Osteocyte (in vitro differentiated cells): ENCODE measurements at places on chromosomes 6 and 20. TPM values are rescaled to one million over a fixed set of nuclear protein-coding genes. Genes with fewer than 3 reads are reported as not detected.

GRCh38 chr6:113857556-113858479 is 673 bp downstream of the MARCKS start:
- no peak for DNase-seq

The TBXT gene
- total RNA-seq = not detected in 2 replicates

The SCAND1 gene
- total RNA-seq = 80.2 and 81.4 TPM in 2 replicates

- no peak for DNase-seq
These were observed 229.1 kb downstream of the PLCB1 start for GRCh38 chr20:8361006-8361652.

The NR2E1 gene
- not detected in 2 replicates for total RNA-seq

The PEX7 gene
- 5.2 and 6.3 TPM in 2 replicates for total RNA-seq

DNA sequence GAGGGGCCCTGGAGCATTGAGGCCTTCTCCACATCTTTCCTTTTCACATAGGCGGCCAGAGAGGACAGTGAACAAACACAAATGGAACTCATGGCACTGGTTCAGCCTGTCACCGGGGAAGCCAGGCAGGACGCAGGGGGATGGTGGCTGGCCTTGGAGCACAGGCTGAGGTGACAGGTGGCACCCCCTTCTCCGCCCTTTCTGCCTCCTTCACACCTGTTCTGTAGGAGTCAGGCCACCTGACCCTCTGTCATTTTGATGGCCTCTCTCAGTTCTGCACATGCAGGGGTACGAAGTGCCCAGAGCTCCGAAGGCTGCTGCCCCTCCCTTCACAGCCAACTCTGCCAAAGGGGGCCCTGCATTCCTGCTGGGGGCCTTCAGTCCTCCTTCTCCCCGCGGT is 60.8 kb downstream of the CD40 start:
- DNase-seq = no peak

The LBP gene
- not detected in 2 replicates for total RNA-seq

GRCh38 chr6:158009114-158009891 is 27.6 kb downstream of the SYNJ2 start:
- peak; percentile 91 for DNase-seq

DNA sequence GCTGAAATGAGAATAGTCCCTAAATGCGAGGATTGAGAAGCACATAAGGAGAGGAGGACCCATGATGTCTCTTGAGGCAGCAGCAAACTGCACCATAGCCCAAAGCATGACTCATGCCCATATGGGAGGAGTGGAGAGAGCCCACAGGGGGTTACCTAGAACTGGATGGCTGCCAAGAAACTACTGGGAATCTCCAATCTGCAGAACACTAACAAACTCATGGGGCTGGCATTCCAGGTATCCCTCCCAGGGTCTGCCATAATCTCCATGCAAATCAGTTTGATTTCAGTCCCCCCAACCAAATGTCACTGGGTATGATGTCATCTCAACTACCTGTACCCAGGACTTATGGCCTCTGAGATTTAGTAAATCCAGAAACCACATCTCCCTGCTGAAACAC is 410.5 kb downstream of the PTPRT start:
- DNase-seq = no peak

GRCh38 chr6:70314296-70314695 is 11.4 kb upstream of the COL9A1 start:
- DNase-seq = no peak

DNA sequence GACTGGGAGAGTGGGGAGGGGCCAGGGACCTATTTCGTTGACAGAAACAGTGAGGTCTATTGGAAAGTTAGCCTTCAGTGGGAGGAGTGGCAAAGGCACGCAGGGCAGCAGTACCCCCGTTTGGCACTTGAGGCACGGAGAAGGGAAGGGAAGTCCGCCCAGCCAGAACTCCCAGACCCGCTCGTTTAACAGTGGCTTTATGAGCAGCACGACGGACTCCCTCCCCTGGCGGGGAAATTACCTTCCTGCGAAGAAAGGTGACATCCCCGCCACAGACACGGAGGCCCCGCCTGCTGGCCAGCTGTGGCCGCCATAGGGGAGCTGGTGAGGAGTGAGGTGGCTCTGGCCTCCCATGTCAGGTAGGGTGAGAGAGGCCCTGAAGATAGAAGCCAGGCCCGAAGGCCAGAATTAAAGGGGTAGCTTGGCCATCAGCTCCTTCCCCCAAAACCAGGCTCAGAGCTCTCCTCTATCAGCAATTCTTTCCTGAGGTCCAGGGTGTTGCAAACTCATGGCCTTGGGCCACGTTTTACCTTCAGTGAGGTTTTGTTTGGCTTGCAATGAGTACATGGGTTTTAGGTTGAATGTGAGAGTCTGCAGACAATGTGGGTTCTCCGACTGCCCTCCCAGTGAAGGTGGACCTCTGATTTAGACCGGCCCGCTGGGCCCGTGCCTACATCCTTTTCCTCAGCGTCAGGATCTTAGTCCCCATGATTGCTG is 123.7 kb downstream of the MRPL14 start:
- DNase-seq = no peak

The KIF3B gene
- total RNA-seq = 28.8 and 30.4 TPM in 2 replicates

The FAM217A gene
- total RNA-seq = not detected in 2 replicates

- no peak for DNase-seq
These were observed 261.1 kb upstream of the RGS17 start for GRCh38 chr6:153392156-153392555.

- DNase-seq = peak; percentile 44
These were observed 62.0 kb downstream of the FAM120B start for GRCh38 chr6:170368544-170368943.

DNA sequence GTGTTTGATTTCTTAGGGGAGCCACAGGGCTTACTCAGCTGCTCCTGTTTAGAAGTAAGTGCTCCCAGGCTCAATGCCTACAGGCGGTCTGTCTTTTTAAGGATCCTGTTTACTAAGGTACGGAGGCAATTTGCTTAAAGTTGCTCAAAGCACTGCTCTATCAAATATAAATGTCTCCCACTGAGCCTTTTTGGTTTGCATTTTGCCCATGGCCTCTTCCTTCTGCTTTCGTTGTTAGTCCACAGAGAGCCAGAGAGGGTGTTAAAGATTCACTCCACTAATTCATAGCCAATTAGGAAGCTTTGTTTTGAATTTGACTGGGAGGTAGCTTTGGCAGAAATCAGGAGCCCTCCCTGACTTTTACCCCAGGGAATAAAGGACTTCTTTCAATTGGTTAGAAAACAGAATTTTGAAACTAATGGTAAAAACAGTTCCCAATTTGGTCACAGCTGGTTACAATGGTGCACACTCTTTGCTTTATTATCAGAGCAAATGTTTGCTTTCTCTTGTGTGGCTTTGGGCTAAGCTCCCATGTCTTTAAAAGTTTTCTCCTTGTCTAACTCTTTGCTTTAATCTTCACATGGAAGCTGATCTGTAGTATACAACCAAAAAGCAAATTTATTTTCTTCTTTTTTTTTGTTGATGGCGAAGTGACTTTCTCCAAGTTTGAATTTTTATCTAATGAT is 126.2 kb downstream of the IMPG1 start:
- DNase-seq = no peak

- no peak for DNase-seq
These were observed 7.8 kb downstream of the E2F3 start for GRCh38 chr6:20409427-20409971.
